ENCODE measurements at places on chromosomes 4 and X.
A peak's percentile ranks its signal among the peaks of the same experiment; 100 is the strongest.

GRCh38 chr4:112517911-112518310 is 1.9 kb upstream of the NEUROG2 start:
- peak; percentile 45 for DNase-seq

DNA sequence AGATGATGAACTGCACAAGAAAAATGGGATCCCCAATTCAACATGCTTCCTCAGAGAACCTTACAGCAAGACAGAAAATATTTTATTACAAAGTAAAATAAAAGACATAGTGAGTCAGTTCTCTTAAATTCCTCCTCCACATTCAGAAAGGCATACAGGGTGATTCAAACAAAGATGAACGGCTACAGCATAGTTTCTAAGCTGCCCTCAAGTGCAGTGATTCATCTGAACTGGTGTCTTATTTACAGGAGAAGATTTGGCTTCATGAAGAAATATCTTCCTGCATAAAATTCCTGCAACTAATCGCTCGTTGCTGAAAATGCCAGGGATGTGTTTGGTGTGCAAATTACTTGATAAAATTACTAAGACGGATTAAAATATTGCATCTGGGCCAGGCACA is 103.6 kb downstream of the PRKX start:
- DNase-seq = no peak

DNA sequence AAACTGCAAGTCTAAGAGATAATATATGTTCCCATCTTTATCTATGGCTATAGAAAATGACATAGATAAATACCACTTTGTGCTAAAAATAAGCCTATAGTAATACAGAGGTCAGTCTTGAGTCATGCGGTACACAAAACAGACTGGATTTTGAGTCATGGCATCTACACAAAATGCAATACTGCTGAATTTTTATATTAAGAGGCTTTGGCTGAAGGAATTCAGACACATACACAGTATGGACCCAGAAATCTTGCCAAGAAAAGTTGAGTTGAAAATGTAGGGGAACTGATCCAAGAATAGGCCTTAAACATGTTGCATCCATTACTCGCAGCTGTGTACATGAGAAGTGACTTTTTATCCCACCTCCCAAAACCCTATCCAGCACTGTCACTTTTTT is 184.4 kb downstream of the TENM3 start:
- no peak for DNase-seq

DNA sequence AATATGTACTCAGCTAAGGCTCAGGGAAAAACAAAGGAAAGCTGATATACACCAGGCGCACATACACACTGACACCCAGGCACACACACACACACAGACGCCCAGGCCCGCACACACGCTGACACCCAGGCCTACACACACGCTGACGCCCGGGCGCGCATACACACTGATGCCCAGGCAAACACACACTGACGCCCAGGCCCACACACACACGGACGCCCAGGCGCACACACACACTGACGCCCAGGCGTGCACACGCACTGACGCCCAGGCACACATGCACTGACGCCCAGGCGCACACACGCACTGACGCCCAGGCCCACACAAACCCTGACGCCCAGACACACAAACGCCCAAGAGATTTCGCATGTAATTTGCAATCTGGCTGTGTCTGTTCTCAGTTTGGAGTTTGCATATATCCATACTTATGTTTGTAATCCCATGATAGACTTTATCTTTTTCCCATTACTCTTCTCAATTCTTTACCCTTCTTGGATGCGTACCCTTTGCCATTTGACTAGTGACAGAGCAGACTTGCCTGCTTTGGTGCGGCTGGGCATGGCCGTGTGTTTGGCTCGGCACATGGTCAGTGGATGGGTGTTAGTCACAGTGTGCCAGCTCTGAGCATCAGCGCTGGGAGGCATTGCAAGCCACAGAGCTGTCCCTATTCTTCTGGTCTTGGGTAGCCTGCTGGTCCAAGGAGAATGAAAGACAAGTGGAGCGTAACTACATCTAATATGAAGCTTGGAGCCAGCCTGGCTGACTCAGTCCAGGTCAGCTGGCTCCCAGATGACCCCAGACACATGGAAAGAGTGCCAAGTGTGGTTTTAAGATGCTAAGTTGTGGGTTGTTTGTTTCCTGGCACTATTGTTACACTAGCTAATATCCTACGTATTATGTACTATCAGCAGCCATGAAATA is 632.4 kb upstream of the ZFP42 start:
- no peak for DNase-seq

DNA sequence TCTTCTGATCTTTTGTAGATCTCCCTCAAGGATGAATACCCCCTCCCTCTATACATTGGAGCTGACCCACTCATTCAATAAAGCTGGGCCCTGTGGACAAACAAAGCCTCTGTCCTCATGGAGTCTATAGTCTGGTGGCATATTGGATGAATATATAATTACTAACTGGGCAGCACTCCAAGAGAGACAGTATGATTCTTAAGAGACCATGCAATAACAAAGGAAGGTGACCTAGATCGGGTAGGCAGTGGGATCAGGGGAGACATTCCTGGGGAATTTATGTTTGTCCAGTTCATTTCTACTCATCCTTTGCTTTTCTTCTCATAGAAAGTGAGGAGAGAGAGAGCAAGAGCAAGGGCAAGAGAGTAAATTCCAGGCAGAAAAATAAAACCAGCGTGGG is 23.5 kb upstream of the CXCL13 start:
- no peak for DNase-seq

GRCh38 chr4:173704201-173704600 is 174.2 kb upstream of the HAND2 start:
- no peak for DNase-seq

- no peak for DNase-seq
Observed at GRCh38 chrX:96480081-96480480, 204.6 kb upstream of the DIAPH2 start.

GRCh38 chr4:118206627-118207026 is 146.2 kb downstream of the PRSS12 start:
- no peak for DNase-seq

- DNase-seq = no peak
Observed at GRCh38 chrX:95889279-95889678, 795.4 kb upstream of the DIAPH2 start.

GRCh38 chr4:48400416-48400815 is 59.1 kb downstream of the SLAIN2 start:
- DNase-seq = no peak

GRCh38 chr4:123363729-123364128 is 32.9 kb upstream of the SPRY1 start:
- peak; percentile 55 for DNase-seq

- DNase-seq = no peak
Observed at GRCh38 chrX:39903937-39904336, 193.8 kb downstream of the BCOR start.

GRCh38 chr4:41205854-41206460 is 8.4 kb downstream of the APBB2 start:
- DNase-seq = no peak

GRCh38 chr4:24070117-24070516 is 180.3 kb upstream of the PPARGC1A start:
- no peak for DNase-seq

DNA sequence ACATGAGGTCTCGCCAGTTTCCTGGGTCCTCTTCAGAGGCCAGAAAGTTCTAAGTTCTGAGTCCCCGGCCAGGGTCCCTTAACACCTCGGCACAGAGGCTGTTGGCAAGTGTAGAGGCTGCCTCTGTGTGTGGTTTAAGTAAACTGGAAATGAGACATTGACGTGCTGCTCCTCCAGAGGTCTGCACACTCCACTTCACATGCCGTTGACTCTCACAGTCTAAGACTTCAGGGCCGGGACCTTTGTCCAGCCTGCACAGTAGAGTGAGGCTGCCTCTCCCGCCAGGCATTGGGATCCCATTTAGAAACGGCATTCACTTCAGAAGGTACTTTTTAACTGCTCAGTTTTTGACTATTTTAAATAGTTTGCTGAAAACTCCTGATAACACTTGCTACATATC is 10.6 kb upstream of the TADA2B start:
- DNase-seq = no peak

DNA sequence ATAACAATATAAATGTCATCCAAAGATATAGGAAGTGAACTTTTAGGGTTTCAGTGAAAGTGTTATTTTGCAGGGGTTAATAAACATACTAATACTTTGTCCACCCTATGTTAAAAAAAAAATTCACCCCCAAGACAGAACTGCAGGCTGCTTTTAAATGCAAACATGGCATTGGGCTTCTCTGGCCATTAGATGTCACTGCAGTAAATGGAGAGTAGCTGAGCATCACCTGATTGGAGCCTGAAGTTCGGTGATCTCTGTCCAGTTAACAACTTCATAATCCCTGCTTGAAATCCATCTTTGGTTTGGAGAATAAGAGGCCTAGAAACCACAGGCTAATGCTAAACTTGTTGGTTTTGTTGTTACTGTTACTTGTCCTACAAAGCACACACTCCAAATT is 18.7 kb downstream of the SLC25A43 start:
- peak; percentile 5 for DNase-seq

DNA sequence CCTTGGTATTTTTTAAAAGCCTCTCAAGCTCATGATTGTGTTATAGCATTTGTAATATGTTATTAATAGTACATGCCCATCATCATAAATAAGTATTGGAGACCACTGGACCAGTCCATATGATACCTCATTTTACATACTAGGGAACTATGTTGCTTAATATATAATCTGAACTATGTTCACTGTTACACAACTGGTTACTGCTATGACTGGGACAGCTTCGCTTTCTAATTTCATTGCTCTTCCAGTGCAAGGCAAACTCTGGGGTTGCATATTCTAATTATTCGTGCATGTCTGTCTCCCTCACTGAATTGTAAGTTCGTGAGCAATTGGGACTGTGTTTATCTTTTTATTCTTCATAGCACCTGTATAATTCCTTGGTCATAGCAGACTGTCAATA is 330.5 kb downstream of the RAPGEF2 start:
- no peak for DNase-seq

GRCh38 chr4:15754323-15754722 is 23.8 kb upstream of the CD38 start:
- DNase-seq = peak; percentile 14

- DNase-seq = no peak
Observed at GRCh38 chr4:17958181-17958580, 63.4 kb downstream of the LCORL start.

DNA sequence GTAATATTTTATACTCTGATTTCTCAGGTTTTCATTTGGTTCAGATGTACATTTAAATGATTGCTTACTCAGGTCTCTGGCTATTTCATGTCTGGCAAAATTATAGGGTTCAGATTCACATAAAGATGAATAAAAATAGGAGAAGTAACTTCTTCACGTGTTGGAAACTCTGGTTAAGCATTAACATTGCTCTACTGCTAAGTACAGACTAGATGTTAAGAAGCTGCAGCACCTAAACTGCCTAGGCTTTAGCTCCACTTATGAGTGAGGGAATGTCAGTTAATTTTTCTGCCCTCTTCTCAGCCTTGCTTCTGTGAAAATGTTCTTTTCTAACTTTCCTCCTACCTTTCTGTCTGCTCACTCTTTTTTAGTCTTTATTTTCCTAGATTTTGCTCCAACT is 361.2 kb downstream of the ARAP2 start:
- DNase-seq = no peak

DNA sequence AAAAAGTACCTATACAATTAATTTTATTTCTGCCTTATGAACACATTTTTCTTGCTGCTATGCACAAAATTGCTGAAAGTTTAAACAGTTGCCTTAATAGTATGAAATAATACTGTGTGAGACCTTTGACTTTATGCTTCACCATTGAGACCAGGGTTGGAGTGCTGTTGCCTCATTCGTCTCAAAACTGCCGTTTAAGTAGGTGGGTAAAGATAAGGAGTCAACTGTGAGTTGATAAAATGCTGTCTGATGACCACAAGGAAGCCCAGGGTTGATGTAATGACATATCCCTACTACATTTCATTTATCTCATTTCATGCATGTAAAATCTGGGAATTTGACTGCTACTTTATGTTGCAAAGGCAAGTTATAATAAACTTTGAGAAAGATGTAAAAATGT is 23.4 kb downstream of the STK26 start:
- DNase-seq = no peak

GRCh38 chr4:48290146-48290772 is 20.6 kb upstream of the TEC start:
- no peak for DNase-seq

DNA sequence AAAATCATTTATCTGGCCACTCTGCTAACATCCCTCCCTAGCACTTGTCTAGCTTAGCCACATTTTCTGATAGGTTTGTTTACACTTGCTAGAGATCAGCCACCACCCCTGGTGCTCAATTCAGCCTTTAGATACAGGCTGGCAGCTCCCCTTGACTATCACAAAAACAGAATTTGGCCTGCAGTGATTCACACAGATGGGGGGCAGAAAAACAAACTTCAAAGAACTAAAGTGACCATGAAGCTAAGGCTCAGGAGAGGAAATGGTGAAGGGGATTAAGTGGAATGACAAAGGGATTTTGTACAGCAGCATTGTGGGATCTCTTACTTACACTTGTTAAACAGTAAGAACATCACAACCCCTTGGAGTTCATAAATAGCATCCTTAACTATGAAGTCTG is 1718.0 kb upstream of the PCDH7 start:
- no peak for DNase-seq

DNA sequence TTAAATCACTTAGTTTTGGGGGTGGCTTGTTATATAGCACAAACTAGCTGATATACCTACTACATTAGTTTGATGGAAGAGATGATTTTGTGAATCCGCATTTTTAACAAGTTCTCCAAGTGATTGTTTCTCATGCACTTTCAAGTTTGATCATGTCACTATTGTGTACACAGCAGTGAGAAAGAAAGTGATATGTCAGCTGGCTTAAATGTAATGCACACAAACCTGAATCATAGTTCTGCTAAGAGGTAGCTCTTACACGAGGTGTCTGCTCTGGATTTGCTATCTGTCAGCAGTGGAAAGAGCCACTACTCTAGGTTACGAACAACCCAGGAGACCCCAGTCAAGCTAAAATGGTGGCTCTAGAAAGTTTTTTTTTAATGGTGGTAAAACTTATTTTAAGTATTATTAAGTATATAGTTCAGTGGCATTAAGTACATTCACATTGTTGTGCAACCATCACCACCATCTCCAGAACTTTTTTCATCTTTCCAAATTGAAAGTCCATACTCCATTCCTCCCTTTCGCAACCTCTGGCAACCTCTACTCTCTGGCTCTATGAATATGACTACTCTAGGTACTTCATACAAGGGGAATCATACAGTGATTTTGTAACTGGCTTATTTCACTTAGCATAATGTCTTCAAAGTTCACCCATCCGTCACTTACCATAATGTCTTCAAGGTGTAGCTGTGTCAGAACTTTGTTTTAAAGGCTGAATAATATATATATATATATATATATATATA is 147.3 kb downstream of the HS6ST2 start:
- no peak for DNase-seq

DNA sequence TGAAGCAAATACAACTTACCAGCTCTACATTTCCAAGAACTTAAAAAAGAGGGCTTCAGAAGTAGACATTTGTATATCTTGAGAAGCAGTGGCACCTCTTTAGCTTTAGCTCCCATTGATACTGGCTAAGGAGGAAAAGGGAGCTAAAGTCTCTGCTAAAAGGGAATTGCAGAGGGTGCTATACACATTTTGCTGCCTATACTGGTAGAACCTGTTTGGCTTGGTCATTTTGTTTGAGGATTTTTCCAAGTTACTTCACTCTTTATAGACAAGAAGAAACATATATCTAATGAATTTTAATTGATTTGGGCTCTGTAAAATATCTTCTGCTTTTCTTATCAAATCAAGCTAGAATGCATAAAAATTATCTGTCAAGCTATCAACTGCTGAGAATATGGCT is 11.8 kb downstream of the PAPSS1 start:
- no peak for DNase-seq

All from RPMI8226 (cell line).